ENCODE measurements at places on chromosomes 11 and 22. TPM values are rescaled to one million over a fixed set of nuclear protein-coding genes. Genes with fewer than 3 reads are reported as not detected.

Gene RFPL1
- not detected for total RNA-seq

Gene AIFM3
- total RNA-seq: 2.6 TPM

Gene STX3
- total RNA-seq: 20.2 TPM

Gene LINC01488
- not detected for total RNA-seq

Gene TMEM151A
- 0.66 TPM for total RNA-seq

Gene MMP10
- 0.87 TPM for total RNA-seq

Gene TTLL1
- total RNA-seq: 15.3 TPM

Gene NAGA
- total RNA-seq: 59.1 TPM

Gene RIN1
- 44.8 TPM for total RNA-seq

Gene NFAM1
- under 0.01 TPM for total RNA-seq

Gene CCDC73
- not detected for total RNA-seq

Gene ACR
- not detected for total RNA-seq

Gene MS4A3
- total RNA-seq: not detected

Gene OR51B2
- not detected for total RNA-seq

Gene BDNF
- total RNA-seq: 10.6 TPM

Gene CSF2RB
- 0.44 TPM for total RNA-seq

Gene TMPRSS13
- not detected for total RNA-seq

Gene SMTNL1
- total RNA-seq: not detected

Gene OR4D5
- total RNA-seq: not detected

Gene TUG1
- 46.0 TPM for total RNA-seq

Gene AQP11
- 18.7 TPM for total RNA-seq

Data from smooth muscle cell of trachea (primary cell).